SHP77 treated with DMSO at 0.1 percent for 48 hours (cell line): ENCODE measurements at places on chromosomes 2 and 18.

GRCh38 chr18:39806525-39806924, 2148.5 kb upstream of the PIK3C3 start:
- DNase-seq = no peak

- no peak for DNase-seq
Observed at GRCh38 chr2:119005051-119005450, 63.1 kb downstream of the MARCO start.

DNA sequence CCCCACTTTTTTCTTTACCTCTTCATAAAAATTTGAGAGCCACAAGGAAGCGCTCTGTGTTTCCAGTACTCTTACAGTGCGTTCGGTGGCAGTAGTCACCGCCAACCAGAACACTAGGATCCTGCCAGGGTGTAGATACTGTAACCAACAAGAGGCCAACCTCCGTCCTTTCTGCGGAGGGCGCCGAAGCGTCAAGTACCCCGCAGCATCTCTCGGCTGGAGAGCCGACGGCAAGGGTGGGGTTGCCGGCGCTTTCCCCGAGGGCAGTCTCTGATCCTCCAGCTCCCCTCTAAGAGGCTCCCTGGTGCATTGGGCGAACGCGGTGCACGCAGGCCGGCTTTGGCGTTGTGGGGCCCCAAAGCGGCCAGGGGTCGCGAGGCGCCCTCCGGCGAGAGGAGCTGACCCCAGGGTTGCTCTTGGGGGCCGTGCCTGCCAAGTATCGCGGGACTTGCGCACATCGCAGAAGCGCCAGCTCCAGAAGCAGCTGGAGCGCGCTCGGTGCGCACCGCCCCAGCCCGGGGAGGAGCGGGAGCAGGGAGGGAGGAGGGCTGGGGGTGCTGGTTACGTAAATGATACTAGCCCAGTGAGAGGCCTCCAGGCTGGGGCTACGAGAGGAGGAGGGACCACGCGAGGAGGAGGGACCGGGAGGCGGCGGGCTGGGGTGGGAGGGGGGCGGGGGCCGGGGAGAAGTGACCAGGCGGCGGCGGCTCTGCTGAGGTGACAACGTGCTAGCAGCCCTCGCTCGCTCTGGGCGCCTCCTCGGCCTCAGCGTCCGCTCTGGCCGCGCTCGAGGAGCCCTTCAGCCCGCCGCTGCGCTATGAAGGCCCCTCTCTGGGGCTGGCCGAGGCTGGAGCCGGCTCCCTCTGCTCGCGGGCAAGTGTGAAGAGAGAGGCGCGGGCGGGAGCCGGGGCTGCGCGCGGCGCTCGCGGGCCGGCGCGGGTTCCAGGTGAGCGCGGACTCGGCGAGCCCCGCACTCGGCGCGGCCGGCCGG, at the start of gene GALNT13:
Gene GALNT13, plus strand, starts transcription at position 692 of the 991 bp plus-strand sequence.
- DNase-seq = peak; percentile 71

- no peak for DNase-seq
Observed at GRCh38 chr2:233689501-233689900, 3.2 kb upstream of the UGT1A6 start.
